GM04504 (cell line): ENCODE measurements at places on chromosomes 2 and 18.

GRCh38 chr2:47065771-47066380 lies 89.2 kb downstream of the STPG4 start:
- peak; percentile 95 for DNase-seq

- no peak for DNase-seq
Observed at GRCh38 chr2:198060277-198060676, 255.9 kb downstream of the PLCL1 start.

DNA sequence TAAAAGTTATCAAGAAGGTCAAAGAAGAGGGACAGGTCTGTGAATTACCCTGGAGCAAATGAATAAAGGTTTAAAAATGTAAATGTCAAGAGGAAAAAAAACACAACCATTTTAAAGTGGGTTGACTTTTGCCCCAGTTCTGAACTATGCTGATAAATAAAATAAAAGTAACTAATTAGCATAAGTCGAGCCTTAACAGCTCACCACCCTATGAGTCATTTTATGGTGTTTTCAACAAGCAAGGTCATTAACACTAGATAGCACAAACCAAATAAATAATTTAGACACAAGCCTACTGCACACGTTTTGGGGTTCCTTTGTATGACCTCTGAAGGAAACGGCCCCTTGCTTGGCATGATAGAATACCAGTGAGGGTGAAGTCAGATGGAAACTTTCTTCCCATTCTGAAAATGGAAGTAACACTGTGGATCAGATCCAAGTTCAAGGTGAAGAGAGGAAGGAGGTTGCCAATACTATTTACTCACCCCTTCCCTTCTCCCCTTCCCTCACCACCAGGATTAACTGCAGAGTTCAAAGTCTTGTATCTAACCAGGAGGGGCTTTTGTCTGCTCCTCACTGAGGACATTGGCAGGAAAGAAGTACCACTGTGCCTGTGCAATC lies 380.0 kb upstream of the ACVR2A start:
- no peak for DNase-seq

GRCh38 chr2:42931146-42931817 lies 138.9 kb upstream of the HAAO start:
- DNase-seq: no peak

DNA sequence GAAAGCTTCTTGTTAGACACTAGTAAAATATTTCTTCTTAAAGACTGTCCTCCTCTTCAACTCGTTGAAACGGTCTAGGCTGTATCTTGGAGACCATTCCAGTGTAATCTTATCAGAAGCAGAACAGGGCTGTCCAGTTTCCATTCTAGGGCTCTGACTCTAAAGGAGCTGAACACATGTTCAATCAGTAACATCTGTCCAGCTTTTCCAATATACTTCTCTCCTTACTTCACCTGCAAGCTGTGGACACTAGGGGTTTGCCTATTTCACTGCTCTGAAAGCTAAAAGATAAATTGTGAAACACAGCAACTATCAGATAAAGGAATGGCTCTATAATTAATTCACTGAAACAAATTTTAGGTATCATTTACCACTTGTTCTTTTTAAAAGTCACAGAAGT lies 73.8 kb downstream of the ZNF385B start:
- DNase-seq: no peak

DNA sequence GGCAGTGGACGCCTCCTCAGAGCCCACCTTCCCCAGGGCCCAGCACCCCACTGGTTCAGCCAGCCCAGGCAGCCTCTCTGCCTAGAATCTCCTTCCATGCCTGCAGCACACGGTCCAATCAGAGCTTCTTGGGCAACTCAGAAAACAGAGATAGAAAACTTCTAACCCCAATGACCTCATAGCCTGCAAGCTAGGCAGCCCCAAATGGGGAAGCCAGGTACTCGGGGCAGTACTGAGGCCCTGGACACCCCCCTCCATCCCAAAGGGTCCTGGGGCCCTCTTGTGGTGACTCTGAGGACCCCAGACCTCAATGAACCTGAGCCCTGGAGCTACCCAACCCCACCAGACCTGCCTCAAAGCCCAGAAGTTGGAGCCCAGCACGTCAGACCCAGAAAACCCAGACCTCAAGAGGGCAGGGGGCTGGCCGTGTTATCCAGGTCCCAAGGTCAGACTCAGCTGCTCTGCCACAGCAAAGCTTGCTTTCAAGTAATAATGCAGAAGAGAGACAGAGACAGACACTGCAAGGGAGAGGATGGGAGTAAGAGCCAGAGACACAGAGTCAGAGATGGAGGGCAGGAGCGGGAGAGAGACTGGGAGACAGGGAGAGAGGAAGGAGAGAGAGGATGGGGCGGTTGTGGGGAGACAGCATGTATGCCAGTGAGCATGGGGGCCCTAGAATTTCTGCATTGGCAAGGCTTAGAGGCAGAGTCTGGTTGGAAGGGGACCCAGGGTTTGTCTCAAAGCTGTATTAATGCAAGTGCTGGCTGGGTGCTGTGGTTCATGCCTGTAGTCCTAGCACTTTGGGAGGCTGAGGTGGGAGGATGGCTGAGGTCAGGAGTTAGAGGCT lies 28.2 kb downstream of the SERTAD2 start:
- DNase-seq: no peak

- no peak for DNase-seq
Observed at GRCh38 chr2:61959381-61960293, 54.2 kb downstream of the COMMD1 start.

DNA sequence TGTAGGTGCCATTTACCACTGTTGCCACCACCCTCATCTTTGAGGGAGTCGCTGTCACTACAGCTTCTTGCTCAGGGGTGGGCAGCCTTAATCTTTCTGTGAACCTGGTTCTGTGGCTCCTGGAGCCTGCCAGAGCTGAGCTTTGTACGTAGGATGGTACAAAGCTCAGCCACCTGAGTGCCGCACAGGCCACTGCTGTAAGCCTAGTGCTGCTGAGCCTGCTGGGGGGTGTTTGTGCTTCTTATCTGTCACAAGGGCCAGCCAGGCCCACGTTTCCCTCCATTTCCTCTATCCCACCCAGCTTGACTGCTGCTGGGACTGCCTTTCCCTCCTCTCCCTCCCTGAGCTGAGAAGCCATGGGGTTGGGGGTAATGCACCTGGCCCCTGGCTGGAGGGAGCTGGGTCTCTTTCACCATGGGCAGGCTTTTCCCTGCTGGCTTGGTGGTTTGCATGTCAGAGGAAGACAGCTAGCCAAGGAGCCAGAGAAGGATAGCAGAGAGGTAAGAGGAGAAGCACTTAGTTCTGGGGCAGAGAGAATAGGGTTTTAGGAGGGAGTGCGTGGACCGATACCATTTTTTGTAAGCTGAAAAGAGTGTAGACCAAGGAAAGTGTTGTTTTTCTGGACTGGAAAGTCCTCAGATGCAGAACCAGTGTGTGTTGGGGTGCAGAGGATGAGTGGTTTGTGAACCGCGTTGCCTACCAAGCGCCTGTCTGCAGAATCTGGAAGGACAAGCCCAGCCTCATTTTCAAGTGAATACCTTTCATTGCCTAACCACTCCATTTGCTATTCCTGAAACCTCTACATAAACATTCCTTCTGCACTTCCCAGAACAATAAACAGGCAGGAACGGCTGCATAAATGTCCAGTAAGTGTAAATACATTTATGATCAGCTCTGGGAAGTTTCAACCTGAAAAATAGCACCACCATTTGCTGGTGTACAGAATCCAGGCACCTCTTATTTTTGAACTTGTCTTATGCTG lies 45.1 kb upstream of the FHL2 start:
- no peak for DNase-seq

DNA sequence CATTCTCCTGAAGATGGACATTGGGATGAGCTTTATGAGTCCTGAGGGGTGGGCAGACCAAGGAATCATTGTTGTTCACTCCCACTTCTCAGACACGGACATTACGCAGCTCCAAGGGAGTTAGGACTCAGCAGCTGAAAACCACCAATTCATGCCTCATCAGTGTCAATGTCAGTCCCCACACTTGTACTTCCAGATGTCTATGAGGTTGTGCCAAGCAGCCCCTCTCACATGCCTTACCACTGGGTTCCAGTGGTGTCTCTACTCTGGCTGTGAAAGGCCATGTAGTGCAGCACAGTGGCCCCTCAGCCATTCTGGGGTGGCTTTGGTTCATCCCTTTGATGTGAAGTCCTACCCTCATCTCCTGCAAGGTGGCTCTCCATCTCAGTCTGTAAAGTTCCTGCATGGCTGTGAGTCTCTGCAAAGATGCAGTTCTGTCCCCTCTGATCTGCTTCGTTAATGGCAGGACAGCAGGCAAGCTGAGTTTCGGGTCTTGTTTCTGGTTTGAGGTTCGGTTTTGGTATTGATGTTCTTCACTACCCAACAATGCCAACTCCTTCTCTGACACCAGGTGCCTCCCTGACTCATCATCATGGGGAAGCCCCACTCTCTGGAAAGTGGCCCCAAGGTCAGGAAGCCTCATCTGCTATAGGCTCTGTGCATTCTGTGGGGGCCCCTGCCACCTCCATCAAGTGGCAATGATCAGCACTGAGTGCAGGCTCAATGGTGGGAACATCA lies 14.0 kb upstream of the COL6A3 start:
- DNase-seq: no peak

DNA sequence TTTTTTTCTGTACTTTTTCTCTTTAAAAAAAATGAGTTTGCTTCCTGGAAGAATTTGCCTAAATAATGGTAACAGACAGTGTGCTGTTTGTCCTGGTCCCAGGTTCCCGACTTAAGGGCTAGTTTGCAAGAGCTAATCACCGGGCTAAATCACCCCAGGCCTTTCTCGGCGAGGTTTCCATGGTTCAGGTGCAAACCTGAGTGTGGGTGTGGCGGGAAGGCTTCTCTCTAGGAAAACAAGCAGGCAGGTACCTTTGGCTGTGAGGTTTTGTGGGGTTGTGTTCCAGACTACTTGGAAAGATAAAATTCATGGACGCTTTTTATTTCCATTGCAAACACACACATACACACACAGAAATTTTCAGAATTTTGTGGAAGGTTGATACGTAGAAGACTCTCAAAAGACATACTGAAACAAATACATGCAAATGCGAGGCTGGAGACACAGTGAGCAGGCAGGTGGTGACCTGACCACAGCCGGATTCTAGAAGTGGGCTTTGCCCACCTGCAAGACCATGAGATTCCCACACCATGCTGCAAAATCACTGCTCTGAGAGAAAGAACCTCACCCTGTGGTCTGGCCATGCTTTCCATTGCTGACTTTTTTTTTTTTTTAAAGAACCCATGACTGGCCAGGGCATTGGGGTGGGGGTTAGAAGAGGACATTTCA lies 815 bp downstream of the CNDP1 start:
- no peak for DNase-seq

- DNase-seq: no peak
Observed at GRCh38 chr2:221810650-221811049, 238.5 kb upstream of the EPHA4 start.

GRCh38 chr18:9683418-9684396 lies 24.4 kb upstream of the RAB31 start:
- DNase-seq: peak; percentile 67

DNA sequence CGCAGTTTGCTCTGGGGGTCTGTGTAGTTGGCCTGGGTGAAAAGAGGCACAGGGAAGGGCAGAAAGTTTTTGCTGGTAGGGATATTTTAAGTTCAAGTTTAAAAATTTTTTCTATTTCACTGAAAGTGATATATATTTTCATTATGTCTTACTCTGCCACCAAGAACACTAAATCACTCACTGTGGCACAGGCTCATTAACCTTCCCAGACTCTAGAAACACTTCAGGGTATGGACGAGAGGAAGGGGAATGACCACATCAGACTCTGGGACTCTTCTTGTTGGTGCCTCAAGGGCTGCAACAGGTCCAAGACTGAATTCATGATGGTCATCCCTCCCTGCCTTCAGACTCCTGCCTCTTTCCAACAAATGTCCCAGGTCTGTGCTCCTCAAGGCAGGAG lies 29.0 kb downstream of the INO80C start:
- DNase-seq: no peak

DNA sequence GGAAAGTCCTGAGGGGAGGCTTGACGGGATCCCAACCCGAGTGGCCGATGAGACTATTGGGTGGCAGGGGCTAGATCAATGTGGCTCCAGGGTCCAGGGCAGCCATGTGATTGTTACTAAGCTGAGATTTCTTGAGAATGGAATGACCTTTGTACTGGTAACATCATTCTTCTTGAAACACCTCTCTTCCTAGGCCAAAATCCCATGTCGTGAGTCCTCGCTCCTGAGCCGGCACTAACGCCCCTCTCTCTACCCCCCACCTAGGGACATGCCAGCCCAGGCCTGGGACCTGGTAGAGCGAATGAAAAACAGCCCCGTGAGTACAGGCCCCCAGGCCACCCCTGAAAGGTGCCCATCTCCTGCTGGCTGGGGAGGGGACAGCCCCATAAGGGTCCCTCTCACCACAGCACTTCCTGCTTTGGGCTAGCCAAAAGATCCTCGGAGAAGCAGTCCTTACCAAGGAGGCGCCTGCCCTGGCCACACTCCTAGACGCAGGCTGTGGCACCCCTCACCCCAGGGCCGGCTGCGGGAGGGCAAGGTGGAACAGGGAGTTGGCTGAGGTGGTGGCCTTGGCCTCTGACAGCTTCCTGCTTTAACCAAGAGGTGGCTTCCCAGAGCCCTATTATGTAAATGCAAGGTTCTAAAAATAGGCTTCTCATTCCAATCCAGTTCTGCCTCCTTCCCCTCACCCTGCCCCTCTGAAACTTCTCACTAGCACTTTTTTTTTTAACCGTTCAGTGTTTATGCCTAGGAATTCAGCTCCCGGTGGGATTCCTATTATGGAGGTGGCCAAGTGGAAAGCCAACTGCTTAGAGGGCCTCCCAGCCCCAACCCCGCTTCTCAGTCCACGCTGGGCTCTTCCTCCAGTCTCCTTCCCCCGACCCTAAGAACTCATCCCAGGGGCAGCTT lies 126.6 kb upstream of the PPP1CB start:
- no peak for DNase-seq

GRCh38 chr18:25743646-25744151 lies 346.7 kb downstream of the SS18 start:
- no peak for DNase-seq

GRCh38 chr2:111209045-111209514 lies 88.4 kb downstream of the BCL2L11 start:
- peak; percentile 13 for DNase-seq

DNA sequence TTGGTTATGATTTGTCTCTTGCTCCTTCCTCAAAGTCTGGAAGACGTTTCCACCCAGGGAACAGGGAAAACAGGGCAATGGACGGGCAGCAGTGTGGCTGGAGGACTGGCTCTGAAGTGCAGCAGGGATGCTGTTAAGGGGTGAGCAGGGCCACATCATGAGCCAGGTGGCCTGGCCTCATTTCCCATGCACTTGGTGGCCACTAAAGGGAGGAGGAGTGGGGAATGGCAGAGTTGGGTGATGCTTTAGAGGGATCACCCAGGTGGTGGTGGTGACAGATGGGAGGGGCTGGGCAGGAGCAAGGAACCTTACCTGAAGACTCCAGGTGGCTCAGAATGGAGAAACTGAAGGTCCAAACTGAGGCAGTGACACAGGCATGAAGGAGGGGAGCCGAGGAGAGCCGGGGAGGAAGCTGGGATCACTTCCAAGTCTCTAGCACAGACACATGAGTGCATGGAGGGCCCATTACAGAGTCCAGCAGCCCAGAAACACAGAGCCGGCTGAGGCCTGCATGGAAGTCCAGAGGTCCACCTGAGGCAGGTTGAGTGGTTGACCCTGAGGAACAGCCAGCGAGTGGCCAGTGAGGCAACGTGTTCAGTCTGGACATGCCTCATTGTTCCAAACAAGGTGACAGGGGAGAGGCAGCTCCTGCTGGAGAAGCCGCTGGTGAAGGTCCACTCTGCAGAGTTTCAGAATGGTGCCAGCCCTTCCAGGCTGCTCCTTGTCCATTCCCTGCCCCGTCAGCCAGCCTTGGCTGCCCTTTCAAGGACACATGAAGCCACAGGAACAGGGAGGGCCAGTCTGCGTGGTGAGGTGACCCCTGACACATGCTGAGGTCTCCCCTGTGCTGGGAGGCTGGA lies 91.7 kb downstream of the LPIN1 start:
- DNase-seq: no peak
